ENCODE measurements at places on chromosomes 4 and X. TPM values are rescaled to one million over a fixed set of nuclear protein-coding genes. Genes with fewer than 3 reads are reported as not detected.

Gene DRD5
- total RNA-seq: not detected

Gene CWH43
- 0.67 TPM for total RNA-seq

Gene TMPRSS11F
- total RNA-seq: not detected

Gene KIT
- total RNA-seq: 7.9 TPM
